NCI-H2107 (cell line): ENCODE measurements at places on chromosomes 6 and 20.

DNA sequence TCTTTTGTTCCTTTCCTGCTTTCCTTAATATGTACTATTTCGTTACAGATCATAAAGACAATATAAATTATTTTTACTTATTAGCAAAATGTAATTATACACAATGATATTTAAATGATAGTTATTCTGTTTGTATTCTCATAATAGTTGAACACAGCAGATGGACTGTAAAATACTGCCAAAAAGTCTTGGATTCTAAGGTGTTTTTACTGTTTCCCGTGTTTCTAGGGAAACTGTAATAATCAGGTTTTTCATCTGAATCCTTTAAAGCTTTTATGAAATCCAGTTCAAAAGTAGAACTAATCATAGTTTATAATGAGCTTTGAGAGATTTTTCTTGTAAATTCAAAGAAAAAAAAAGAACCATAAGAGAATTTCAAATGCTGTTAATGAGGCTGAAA, 148.4 kb downstream of the GRIK2 start:
- no peak for DNase-seq

GRCh38 chr6:149086363-149086762, 231.1 kb upstream of the TAB2 start:
- DNase-seq, result no peak

- no peak for DNase-seq
Observed at GRCh38 chr6:13072686-13073347, 255.5 kb downstream of the TBC1D7 start.

- DNase-seq, result no peak
Observed at GRCh38 chr6:121652726-121653623, 217.5 kb downstream of the GJA1 start.

DNA sequence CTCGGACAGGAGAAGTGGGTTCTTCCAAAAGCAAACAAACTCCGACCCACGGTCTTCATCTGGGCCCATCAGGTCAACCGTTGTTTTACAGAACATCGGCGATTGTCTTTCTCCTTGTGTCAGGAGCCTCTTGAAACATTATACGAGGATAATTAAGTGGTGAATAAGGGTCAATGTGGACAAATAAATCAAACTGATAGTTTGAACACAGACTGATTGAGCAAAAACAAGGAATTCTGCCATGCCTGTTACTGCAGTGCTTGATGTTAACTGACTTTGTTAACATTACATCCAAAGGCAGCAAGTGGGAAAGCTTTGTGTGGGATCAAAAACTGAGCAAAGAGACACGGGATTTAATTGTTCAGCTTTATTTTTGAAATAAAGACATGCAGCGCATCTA, 101.1 kb upstream of the IFNGR1 start:
- DNase-seq, result no peak

DNA sequence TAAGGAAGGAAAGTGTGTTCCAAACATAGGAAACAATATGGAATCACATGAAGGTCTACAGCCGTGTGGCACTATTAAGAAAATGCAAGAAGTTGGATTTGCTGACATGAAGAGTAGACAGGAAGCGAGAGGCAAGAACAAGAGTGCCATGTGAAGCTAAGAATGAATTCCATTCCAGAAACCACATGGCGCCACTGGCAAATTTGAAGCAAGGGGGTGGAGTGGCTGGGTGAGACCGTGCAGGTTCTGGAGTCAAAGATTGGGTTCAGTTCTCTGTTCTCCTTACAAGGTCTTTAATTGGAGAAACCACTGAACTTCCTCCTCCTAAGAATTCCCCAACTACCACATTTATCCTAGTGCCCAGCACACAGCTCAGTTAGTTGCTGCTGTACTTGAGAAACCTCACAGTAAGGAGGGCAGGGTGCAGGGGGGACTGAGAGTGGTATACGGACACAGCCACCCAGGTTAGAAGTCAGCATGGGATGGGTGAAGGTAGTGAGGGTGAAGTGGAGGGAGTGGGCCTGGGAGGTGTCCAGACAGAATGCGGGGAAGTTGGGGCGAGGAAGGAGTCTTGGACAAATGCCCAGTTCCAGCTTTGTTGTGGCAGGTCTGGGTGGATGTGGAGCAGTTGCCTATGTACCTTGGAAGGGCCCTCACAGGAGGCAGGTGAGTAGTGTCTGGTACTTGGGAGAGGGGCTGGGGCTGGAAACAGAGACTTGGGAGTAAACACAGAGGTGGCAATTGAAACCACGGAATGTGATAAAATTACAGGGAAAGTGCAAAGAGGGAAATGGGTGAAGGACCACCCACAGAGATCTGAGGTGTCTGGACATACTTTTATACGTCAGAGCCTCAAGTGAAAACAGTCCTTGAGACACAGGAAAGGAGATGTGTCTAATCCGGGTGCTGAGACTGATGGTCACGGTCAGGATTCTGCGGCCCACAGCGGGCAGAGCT, 14.3 kb downstream of the LYRM4 start:
- no peak for DNase-seq

GRCh38 chr20:1804554-1804956, 90.7 kb upstream of the SIRPA start:
- no peak for DNase-seq

DNA sequence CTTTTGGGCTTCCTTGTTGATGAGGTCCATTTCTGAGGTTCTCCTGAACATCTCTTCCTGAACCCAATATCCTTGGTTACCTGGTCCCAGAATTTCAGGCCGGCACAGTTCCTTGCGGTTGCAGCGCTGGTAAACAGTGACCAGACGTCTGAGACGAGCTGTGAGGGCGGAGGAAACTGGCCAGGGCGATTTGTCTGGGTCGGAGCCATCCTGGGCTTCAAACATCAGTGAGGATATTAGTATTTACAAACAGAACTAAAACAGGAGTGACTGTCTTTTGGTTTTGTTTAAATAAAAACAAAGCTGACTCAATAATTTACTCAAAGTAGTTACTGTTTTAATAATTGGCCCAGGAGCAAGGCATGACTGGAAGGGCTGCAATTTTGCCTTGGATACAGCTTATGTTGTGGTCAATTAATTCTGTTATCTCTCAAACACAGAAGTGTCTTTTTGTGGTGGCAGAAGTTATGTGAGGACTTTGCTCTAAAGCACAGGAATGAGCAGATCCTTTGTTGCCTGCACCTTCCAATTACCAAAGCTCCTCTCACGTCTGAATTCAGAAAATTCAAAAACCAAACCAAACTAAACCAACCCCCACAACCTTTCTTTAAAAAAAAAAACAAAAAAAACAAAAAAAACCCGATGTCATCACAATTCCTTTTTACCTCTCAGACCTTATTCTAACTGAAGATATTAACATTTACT, 58.7 kb upstream of the EMILIN3 start:
- DNase-seq, result no peak

- no peak for DNase-seq
Observed at GRCh38 chr6:94341173-94341572, 921.8 kb upstream of the EPHA7 start.
